Hippocampal formation (tissue), 2 donors: ENCODE measurements at places on chromosomes 2 and 18.

DNA sequence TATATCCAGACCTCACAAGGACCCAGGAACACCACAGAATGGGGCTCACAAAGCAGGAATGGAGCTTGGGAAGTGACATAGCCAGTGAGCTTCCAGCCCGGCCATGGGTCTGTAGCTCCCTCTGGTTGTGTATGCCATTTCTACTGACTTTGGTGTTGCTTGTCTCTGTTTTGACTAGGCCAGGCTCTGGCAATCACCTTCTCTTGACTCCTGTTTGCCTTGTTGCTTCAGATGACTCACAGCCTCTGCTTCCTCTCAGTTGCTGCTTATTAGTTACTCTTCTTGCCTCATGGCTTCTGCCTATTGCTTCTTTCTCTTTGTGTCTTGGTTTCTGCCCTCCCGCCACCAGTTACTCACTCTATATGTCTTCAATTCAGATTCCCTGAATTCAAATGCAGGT, 15.8 kb upstream of the IER3IP1 start:
- DNase-seq: no peak

DNA sequence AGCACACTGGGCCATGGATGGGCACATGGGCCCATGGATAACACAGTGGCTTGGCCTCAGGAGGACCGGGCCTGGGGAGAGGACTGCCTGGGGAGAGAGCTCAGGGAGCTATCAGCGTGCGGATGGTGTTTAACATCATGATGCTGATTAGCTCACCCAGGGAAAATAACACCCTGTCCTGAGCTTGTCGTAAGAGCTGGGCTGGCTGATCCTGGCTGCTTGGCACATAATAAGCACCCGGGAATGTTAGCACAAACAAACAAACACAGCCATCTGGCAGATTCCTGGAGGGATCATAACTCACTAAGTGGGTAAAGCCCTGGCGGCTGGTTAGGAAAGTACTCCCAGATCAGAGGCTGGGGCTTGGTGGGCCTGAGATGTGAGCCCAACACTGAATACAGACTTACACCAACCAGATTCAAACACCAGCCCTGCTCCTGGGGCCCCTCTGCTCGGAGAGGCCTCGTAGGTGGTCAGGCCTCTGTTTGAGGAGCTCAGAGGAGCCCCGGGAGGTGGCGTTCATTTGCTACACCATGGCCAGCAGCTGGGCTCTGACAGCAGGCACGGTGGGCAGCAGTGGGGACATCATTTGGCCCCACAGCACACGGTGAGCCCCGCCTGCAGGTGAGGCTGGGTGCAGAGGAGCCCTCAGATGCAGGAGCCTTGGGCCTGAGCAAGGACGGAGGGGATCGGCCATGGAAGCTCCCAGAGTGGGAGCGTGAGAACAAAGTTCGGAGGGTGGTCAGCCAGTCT, 193.4 kb upstream of the HDAC4 start:
- DNase-seq: no peak

DNA sequence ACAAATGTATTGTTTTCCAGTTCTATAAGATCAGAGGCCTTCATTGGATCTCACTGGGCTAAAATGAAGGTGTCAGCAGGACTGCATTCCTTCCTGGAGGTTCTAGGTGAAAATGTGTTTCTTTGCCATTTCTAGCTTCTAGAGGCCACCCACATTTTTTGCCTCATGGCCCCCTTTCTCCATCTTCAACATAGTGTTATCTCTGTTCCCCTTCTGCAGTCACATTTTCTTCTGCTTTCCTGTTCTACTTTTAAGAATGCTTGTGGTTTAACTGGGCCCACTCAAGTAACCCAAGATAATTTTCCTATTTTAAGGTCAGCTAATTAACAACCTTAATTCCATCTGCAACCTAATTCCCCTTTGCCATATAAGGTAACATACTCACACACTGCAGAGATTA, 36.1 kb downstream of the METTL21A start:
- no peak for DNase-seq

GRCh38 chr2:66445925-66446871, 11.3 kb downstream of the MEIS1 start:
- no peak for DNase-seq

- no peak for DNase-seq
Observed at GRCh38 chr2:48145845-48146452, 239.7 kb upstream of the FBXO11 start.

- DNase-seq: no peak
Observed at GRCh38 chr2:40199771-40200170, 252.1 kb downstream of the SLC8A1 start.

DNA sequence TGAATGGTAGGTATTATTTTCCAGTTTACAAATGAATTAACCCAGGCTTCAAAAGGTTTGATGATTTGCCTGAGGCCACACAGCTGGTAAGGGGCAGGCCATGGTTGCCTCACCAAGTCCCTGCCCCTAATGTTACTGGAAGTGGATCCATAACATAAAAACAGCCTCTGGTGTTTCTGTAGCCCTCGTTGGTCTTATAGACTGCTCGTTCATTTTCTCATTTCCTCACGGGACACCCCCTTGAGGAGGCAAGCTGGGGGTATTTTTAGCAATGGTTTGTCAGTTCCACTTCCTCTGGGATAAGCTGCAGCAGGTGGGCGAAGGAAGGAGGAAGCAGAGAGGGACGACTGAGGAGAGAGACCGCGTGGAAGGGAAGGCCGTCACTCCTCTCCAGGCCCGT, 32.9 kb upstream of the NDUFV2 start:
- DNase-seq: no peak

GRCh38 chr18:24366328-24366727, 31.3 kb downstream of the OSBPL1A start:
- no peak for DNase-seq

GRCh38 chr2:3703757-3704355, 481 bp downstream of the DCDC2C start:
- no peak for DNase-seq

- no peak for DNase-seq
Observed at GRCh38 chr2:73839653-73840411, 11.1 kb downstream of the STAMBP start.

GRCh38 chr2:63819765-63820717, 21.7 kb upstream of the UGP2 start:
- DNase-seq: no peak

GRCh38 chr2:212195626-212196025, 343.0 kb downstream of the ERBB4 start:
- DNase-seq: no peak

DNA sequence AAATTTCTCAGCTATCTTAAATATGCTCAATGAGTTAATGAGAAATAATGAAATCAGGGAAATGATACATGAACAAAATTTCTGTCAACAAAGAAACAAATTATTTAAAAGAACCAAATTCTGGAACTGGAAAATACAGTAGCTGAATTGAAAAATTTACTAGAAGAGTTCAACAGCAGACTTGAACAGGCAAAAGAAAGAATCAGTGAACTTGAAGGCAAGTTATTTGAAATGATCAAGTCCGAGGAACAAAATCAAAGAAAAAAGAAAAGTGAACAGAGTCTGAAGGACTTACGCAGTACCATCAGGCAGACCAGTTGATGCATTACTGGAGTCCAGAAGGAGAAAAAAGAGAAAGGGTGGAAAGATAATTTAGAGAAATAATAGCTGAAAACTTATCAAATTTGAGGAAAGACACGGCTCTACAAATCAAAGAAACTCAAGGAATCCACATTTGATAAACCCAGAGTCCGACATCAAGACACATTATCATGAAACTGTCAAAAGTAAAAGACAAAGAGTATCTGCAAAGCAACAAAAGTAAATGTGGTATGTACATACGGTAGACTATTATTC, 83.6 kb downstream of the CCDC138 start:
- no peak for DNase-seq

DNA sequence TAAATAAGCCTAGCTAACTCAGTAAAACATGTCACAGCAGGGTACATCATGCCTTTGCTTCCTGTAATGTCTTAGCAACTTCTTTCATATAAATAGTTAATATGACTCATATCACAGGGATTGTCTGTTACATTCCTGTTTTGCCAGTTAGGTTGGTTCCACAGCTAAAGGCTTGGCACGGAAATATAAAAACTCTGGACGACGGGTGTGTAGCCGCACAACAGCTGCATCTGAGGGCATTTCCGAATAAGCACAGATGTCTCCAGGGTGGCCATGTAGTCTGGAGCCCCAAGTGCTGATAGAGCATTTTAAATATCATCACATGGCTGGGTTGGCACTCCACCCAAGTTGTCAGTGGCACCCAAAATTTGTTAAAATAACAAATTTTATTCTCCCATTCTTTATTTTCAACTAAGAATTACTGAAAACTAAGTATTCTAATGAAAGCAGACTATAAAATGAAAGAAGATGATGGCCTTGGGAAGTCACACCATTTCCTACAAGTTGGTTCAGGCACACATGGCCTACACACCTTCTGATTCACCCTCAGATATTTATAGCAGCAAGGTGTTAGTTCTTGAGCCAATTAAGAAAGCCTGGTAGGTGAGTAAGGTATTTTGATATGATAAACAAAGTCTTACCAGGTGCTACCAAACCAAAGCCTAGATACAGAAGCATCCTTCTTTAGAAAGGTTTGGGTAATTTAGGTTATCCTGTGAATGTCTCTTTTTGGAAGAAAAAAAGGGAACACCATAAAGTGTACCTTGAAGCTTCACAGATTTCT, 61.8 kb upstream of the STK17B start:
- DNase-seq: no peak

DNA sequence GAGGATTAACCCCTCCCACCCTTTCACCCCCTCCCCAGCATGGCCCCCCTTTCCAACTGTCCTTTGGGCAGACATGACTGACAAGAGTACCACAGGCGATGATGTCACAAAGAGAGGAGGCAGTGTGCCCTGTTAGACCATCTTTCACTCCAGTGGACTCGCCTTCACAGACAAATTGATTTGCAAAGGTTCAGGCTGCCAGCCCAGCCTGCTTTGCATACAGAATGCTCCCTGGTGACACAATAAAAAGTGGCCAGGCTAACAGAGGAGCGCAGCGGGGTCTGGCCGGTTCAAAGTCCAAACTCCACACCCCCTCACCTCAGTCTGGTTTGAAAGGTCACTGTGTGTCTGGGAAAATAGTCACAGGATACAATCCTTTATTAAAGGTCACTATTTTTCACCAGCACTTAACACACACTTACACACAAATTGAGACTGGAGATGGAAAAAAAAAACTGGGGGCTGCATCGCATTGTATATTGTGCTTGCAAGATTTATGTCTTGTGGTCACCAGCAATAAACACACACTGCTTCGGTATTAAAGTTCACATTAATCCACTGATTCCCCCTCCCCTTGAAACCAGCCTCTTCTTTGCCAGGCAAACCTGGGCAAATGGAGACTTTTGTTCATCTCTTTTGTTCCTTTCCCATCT, 236.9 kb downstream of the BCL11A start:
- DNase-seq: no peak

- no peak for DNase-seq
Observed at GRCh38 chr2:62569907-62570841, 64.2 kb upstream of the TMEM17 start.

DNA sequence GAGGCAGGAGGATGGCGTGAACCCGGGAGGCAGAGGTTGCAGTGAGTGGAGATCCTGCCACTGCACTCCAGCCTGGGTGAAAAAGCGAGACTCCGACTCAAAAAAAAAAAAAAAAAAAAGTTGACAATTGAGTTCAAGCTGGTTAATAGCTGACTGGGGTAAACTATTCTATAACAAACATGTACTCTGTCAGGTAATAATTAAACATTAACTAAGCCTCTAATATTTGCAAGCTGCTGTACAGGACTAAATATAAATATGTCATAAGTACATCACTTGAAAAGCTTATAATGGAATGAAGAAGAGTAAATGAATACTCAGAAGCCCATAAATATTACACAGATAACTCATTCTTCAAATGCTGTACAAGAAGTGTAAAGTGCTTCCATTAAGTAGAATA, 190.4 kb upstream of the CRIM1 start:
- DNase-seq: no peak

DNA sequence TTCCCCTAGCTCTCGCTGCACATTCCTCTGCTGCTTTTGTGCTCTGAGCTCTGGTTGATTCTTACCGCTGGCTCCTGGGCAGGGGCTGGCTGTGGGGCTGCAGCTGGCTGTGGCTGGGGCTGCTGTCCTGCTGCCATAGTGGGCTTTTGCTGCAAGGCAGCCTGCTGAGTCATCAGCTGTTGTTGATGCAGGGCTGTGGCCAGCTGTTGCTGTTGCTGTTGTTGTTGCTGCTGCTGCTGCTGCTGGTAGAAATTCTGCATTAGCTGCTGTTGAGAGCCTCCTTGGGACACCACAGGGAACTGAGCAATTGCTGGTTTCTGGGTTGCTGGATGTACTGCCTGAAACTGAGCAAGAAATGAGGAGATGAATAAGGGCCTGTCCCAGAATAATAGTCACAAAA, 77.2 kb upstream of the NFU1 start:
- DNase-seq: peak; percentile 18

- no peak for DNase-seq
Observed at GRCh38 chr18:23412351-23412964, 40.6 kb upstream of the RIOK3 start.

GRCh38 chr2:237722616-237723015, 76.0 kb upstream of the RBM44 start:
- no peak for DNase-seq

GRCh38 chr2:44940732-44941464, 604 bp upstream of the SIX3 start:
- no peak for DNase-seq

DNA sequence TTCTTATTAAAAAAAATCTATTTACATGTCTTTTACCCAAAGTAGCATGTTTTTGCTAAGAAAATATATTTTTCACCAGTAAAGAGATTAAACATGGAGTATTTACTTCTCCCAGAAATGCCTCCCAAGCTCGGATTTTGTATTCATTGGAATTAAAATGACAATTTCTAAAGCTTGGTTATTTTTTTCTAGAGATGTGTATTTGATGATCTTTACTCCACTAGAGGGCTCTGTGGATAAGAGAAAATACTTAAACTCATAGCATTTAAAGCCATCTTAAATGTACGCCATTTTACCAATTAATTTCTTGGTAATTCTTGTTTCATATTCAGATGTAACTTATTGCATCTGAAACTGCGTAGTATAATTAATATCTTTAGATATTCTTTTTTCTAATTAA, 461.4 kb downstream of the GALR1 start:
- no peak for DNase-seq

DNA sequence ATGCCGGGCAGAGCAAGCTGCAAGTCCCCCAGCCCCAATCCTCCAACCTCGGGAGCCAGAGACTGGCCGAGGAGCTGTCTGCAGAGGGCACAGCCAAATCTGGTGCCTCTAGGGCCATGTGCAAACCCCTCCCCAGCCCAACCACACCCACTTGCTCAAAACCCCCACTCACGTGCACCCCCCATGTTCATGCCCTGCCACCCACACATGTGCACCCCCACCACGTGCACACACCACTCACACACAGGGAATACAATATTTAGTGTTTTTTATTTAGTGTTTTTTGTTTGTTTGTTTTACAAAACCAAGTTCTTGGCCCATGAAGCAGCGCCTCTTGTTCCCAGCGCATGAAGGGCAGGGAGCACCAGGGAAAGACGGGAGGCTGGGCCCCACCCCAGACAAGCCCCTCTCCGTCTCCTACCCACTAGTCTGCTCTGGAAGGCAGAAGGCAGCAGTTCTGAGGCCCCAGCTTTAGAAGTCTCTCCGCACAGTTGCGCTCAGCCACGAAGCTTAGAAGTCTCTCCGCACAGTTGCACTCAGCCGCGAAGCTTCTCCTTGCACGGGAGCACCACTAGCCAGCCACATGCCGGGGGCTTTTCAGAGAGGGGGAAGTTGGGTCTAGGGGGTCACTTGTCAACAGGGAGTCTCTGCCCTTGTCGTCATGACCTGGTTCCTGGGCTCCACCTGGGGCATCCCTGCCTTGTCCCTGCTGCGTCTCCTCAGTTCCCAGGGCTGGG, 276.1 kb upstream of the HDAC4 start:
- no peak for DNase-seq

GRCh38 chr2:224925061-224925809, 117.0 kb downstream of the DOCK10 start:
- DNase-seq: no peak

GRCh38 chr2:23537991-23538390, 153.0 kb downstream of the KLHL29 start:
- no peak for DNase-seq
